ENCODE measurements at places on chromosomes 6 and 20.
A peak's percentile ranks its signal among the peaks of the same experiment; 100 is the strongest.

DNA sequence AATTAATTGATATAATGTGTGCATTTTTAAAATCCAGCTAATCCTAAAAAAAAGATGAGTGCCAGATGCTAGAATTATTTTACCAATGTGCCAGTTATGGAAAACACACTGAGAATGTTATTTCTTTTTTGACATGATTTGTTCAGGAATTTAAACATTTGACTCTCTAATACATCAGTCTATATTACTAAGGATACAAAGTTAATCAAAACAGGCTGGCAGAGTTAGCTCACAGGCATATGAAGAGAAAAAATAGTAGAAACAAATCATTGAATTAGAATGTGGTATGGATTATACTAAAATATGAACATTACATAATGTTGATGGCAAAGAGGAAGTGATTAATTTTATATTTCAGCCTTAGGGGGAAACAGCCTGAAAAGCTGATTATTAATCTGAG, 368.3 kb upstream of the GJE1 start:
- DNase-seq: no peak

- no peak for DNase-seq
These were observed 246.7 kb downstream of the TTLL2 start for GRCh38 chr6:167571550-167571949.

- DNase-seq: no peak
These were observed 57.0 kb downstream of the RNF144B start for GRCh38 chr6:18444111-18444510.

DNA sequence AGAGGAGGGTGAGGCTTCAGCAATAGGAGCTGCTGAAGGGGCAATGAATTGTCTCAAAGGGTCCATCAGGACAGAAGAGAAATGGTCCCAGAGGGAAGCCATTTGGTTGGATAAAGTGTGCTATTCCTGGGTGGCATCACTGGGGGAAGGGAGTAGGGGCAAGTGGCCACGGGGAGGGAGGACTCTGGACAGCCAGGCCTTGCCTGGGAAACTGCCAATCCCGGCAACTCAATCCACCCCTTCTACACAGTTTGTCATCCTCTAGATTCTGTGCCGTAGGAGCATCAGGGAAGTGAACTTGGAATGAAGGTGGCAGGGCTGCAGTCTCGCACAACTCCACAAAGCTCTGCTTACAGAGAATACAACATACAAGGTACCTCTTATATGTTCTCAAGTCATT, 59.5 kb upstream of the RIPOR2 start:
- DNase-seq: no peak

DNA sequence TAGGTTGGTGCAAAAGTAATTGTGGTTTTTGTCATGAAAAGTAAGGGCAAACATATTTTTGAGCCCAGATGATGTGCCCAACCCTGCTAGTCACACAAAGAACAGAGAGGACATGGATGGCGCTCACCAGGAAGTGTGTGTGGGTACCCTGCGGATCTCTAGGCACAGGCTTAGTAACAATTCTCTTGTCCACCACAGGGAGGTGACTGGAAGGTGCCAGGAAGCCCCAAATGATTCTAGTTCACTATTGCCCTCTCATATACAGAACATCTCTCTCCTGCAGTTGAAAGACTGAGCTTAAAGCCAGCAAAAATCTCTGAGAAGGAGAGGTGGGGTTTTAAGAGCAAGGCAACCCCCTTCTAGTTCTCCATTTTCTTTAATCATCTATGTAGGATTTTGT, 272.1 kb upstream of the TAB2 start:
- DNase-seq: no peak

DNA sequence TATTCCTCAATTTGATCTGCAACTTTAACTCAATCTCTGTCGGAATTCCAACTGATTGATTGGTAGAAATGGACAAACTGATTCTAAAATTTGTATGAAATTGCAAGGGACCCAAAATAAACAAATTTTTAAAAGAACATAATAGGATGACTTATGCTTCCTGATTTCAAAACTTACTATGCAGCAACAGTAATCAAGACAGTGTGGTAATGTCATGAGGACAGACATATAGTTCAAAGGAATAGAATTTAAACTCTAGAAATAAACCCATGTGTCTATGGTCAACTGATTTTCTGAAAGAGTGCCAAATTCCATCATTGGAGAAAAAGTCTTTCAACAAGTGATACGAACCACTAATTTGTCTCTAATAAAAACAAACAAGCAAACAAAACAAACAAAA, 1320.1 kb upstream of the GJE1 start:
- DNase-seq: no peak

- no peak for DNase-seq
These were observed 117.3 kb downstream of the QRSL1 start for GRCh38 chr6:106746652-106747051.

GRCh38 chr6:84166395-84166794, 61.0 kb downstream of the CEP162 start:
- DNase-seq: no peak

DNA sequence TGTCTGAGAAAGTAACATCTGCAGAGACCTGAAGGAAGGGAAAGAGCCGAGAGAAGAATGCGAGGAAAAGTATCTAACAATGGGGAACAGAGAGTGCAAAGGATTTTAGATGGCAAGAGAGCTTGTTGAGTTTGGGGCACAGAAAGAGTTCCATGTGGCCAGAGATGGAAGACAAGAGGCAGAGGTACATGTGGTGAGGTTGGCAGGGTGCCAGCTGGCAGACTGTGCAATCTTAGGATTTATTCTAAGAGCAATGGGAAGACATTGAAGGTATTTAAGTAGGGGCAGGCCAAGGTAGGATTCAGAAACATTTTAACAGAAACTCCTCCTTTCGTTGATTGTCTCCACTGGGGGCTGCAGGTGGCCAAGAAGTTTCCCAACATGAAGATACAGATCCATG, 20.4 kb upstream of the LBP start:
- DNase-seq: no peak

DNA sequence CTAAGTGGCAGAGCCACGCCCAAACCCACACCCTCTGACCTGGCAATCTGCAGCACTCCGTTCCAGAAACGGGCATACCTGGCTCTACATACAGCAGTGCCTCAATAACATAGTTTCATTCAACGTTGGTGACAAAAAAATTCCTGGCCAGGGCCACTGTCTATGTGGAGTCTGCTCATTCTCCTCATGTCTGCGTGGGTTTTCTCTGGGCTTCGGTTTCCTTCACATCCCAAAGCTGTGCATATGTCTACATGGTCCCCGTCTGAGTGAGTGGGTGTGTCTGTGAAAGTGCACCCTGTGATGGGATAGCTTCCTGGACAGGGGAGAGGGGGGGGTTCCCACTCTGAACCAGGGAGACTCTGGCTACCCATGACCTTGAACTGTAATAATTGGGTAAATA, 2.1 kb downstream of the KIAA0319 start:
- DNase-seq: no peak

DNA sequence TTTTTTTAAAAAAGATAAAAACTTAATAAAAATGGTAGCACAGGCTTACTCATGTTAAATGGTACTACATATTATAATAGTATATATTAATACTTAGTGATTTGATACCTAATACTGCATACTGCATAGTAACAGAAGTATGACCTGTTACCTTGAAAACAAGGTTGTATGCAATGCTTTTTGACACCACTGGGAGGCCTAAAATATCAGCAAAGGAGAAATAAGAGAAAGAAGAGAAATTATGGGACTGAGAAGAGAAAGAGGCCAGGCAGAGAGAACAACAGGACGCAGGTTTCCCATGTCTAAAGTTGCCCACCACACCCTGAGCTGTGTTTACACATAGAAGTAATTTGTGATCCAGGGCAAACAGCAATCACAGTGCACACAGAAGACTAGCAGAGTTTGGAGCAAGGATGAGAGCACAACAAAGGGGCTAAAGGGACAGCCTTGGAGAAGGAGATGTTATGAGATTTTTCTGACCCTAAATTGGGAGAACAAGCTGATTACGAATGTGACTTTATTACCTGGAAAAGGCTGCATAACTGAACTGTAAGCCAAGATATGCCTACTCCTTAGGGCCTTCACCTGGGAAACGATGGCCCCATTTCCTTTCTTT, 73.2 kb downstream of the ROS1 start:
- no peak for DNase-seq

- DNase-seq: no peak
These were observed 208.9 kb downstream of the KIF16B start for GRCh38 chr20:16364320-16364687.

DNA sequence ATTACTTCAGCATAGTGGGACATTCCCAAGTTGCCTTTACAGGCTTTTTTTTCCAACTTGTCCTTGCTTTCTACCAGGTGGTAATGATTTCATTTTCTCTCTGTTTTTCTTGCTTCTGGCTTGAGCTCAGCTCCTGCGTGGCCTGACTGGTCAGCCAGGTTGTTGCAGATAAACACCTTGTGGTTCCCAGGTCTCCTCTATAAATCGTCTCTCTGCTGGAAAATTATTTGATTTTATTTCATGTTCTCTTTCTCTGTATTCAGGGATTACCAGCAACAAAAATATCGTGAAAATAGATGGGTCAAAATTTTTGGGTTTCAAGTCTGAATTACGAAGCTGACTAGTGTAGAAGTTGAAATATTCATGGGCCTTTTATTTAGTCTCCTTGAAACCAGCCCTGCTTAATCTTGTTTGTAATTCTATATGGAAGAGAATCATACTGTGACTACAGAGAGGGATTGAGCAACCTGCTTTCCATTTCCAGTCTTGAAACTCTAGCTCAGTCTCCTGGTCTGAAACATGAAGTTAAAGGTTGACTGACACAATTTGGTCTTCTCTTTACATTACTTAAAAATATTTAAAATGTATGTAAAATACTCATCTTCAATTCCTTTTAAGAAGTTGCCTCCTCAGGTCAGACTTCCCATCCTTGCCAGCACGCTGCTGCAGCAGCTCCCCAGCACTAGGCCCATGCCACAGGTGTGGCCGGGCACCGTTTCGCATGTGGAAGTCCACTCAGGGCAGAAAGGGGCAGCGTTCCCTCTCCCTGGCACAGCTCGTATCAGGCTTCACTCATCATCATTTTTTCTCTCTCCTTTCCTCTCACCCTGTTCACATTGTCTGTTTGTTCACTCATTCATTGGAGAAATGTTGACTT, 7.1 kb downstream of the DUSP22 start:
- no peak for DNase-seq

GRCh38 chr6:145012039-145012662, 723.2 kb downstream of the EPM2A start:
- DNase-seq: no peak

DNA sequence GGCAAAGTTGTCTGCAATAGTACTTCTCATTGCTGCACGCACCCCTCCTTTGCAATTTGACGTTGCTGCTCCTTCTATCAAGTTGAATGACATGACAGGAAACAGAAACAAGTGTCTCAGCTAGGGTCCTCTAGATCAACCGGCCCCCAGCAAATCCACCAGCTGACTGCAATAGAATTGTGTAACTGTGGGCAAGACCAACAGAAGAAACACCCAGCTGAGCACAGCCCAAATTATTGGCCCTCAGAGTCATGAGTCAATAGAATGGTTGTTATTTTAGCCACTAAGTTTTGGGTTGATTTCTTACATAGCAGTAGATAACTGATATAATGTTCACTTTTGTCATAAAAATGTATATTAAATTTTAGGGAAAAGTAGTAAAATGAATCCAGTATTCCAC, 202.7 kb downstream of the MAFB start:
- no peak for DNase-seq

DNA sequence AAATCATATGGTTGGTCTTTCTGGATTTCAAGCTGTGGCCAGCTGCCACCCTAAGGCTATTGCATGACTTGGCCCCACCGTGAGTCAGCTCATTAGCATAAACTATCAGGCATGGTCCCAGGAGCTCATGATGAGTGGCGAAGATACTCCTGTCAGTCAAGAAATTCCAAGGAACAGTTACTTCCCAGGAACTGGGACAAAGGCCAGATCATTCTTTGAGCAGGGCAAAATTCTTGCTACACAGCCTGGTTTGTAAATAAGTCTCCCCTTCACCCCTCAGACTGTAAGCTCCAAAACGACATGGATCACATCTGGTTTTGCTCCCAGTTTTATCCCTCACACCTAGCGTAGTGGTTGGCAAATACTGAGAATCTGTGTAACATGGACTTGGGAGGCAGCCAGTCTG, 33.0 kb upstream of the KIAA1586 start:
- DNase-seq: no peak

GRCh38 chr6:109118337-109118736, 23.0 kb downstream of the CEP57L1 start:
- DNase-seq: no peak

GRCh38 chr6:16409531-16410441, 171.4 kb downstream of the GMPR start:
- peak; percentile 45 for DNase-seq

DNA sequence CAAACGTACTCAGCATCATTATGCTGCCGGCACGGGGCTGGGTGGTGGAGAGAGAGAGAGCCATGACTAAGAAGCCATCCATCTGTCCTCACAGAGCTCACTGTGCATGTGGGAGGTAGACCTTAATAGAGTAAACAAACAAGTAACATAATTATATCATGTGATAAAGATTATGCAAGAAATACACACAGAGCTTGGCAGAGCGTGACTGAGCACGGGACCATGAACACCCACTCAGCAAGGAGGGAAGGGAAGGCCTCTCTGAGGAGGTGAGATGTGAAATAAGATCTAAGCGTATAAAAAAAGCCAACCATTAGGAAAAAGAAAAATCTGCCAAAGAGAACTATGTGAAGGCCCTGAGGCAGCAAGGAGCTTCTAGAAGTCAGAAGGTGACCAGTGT, 207.5 kb downstream of the PTPRT start:
- no peak for DNase-seq

DNA sequence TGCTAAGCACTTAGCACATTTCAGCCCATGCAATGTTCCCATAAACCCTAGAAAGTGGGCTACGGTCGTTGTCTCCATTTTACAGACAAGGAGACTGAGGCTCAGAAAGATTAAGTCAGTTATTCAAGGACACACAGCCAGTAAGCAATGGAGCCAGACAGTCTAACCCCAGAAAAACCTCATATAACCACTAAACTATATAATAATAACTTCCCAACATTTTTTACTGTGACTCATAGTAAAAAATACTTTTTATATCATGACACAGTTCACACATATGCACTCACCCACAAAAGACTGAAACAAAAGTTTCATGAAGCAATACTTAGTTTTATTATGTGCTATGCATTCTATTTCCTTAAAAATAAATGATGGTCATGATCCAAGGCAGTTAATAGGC, 66.2 kb upstream of the EYA2 start:
- no peak for DNase-seq

- no peak for DNase-seq
These were observed 28.3 kb downstream of the PTGIS start for GRCh38 chr20:49539481-49540231.

GRCh38 chr6:33925936-33926335, 122.1 kb upstream of the MLN start:
- DNase-seq: no peak

DNA sequence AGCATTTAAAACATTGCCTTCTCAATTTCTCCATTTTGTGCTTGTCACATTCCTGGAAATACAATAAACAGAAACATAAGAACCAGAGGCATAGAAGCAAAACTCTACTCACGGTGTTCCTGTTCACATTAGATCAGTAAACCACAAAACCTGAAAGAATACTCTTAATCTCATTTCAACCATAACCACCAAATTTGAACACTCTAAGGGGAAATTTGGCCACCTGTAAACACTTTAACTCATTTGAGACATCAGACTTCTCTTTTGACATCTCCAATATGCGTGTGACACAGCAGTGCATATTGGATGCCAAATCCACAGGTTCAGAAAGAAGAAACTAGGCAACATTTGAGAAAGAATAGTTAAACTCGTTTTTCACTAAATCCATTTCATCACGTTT, 153.8 kb upstream of the IRAK1BP1 start:
- no peak for DNase-seq
